ENCODE measurements at places on chromosomes 1 and 21.

DNA sequence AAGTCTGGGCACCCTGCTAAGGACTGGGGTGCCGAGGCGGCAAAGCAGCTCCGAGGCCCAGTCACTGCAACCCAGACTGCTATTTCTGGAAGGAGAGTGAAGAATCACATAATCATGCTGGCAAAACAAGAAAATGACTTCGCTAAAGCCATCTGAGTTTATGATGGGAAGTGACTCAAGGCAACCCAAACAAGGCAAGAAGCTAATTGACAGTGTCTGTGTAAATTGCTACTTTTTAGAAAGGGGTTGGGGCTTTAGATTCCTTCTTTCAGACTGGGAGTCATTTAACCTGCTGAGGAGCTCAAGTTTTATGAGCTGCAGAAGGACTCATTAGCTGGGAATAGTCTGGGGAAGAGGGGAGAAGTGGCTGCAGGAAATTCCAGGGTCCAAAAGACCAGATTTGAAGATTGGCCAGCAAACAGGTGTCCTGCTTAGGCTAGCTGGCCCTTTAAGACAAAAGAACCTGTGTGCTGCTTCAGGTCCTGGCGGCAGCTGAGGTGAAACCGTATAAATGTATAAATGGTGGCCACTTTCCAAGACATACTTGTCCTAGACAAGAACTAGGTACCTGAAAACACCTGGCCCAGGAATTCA is 28.1 kb downstream of the TSHB start:
- DNase-seq: no peak

DNA sequence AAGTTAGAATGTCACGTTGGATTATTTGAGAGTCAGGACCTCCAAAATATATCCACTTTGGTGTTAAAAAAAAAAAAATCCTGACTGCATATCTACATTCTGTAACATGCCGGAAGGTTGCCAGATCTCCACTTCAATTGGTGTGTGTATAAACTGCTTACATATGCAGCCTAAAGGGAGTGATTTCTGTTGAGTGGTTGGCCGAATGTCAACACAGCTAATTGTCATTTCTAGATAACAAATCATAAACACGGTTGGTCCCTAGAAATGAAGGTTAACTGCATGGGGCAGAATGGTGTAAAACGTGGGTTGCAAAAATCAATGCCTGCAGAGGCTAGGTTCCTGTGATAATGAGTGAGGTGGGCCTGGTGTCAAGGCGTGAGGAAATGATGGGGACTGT is 15.0 kb upstream of the ROR1 start:
- no peak for DNase-seq

- no peak for DNase-seq
These were observed 32.8 kb upstream of the ERG start for GRCh38 chr21:38531039-38531541.

GRCh38 chr1:244171241-244171985 is 120.3 kb downstream of the ZBTB18 start:
- no peak for DNase-seq

Measured in GM06990 (cell line).